ENCODE measurements at places on chromosomes 16 and 17.

DNA sequence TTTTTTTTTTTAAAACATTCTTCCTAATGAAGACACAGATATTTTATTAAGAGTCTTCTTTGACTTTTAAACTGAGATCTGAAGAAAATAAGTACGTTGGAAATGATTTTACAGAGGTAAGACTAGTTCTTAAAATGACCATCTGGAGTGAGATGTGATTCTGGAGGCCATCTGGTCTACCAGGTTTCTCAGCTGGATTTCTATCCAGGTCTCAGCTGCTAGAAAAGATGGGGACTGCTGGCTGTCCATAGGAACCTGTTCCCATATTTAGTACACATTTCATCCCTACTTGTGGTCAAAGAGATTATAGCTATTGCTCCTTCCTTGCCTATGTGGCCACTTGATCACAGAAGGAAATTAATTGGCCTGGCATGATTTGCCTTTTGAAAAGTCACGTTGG is 12.2 kb downstream of the PMFBP1 start:
- no peak for DNase-seq

- DNase-seq: no peak
Observed at GRCh38 chr17:42667088-42667951, 8.2 kb downstream of the TUBG2 start.

- no peak for DNase-seq
Observed at GRCh38 chr16:23611936-23612335, 15.8 kb upstream of the NDUFAB1 start.

DNA sequence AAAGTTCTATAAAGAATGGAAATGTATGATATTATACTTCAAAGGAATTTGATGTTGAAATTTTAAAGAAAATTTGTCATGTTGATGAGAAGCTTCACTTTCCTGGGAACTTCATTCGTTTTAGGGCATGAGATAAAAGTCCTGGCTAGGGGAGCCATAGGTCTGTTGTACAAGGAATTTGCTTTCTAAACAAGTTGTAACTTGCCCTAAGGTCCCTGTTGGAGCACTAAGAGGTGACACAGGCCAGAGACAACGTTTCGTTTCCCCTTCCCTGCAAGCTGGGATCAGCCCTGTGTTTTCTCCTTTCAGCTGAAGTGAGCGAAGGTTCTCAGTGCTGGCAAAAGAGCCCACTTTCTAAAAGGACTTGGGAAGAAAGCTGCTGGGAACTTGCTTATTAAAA is 16.6 kb downstream of the PLD6 start:
- no peak for DNase-seq

- no peak for DNase-seq
Observed at GRCh38 chr17:78925662-78926555, 722 bp upstream of the TIMP2 start.

DNA sequence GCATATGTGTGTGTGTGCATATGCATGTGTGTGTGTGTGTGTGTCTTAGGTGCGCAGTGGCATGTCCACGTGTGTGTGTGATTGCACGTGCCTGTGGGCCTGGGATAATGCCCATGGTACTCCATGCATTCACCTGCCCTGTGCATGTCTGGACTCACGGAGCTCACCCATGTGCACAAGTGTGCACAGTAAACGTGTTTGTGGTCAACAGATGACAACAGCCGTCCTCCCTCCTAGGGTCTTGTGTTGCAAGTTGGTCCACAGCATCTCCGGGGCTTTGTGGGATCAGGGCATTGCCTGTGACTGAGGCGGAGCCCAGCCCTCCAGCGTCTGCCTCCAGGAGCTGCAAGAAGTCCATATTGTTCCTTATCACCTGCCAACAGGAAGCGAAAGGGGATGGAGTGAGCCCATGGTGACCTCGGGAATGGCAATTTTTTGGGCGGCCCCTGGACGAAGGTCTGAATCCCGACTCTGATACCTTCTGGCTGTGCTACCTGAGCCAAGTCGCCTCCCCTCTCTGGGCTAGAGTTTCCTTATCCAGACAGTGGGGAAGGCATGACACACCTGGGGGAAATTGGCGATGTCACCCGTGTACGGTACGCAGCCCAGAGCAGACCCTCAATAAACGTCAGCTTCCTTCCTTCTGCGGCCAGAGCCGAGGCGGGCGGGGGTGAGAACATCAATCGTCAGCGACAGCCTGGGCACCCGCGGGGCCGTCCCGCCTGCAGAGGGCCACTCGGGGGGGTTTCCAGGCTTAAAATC is 47.6 kb downstream of the IL21R start:
- DNase-seq: peak; percentile 81

GRCh38 chr17:9890124-9890523 is 14.9 kb downstream of the RCVRN start:
- no peak for DNase-seq

- no peak for DNase-seq
Observed at GRCh38 chr17:19464031-19465026, 53.3 kb downstream of the RNF112 start.

DNA sequence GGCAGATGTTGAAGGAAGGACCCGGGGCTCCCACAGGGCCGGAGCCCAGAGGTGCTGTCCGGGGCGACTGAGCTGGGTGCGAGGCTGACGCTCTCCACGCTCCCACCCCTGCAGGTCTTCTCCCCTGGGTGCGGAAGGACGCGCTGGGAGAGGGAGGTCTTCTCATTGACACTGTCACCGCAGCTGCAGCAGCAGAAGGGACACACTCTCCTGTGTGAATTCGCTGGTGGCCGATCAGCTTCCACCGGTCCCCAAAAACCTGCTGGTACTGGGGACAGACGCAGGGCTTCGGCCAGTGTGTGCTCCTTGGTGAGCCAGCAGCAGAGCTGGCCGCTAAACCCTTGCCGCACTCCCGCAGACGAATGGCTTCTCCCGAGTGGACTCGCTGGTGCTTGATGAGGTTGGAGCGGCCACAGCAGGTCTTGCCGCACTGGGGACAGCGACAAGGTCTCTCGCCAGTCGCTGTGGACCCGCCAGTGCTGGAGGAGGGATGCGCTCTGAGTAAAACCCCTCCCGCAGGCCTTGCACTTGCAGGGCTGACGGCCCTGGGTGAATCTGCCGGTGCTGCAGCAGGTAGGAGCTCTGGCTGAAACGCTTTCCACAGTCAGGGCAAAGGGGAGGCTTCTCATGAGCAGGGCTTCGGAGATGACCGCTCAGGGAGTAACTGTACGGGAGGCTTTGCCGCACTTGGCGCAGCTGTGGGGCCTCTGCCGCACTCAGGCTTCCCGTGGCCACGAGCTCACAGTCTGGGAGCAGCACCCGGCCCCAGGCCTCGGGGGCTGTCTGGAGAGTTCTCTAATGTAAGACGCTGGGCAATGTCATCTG is 6.2 kb downstream of the ZNF843 start:
- DNase-seq: no peak

DNA sequence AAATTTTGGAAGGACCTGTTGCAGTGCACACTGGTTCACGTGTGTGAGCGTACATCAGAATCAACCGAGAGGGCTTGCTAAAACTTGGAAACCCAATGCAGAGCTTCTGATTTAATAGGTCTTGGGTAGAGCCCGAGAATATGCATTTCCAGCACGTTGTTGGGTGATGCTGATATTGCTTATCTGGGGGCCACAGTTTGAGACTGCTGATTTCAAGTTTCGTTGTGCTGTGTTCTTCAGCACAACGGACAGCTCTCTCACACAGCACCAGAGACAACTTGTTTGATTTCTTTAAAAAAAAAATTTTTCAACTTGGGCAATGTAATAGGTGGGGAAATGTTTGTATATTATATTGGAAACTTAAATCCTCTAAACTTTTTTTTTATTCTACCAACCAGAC is 9.4 kb downstream of the OR4D2 start:
- DNase-seq: no peak
